ENCODE measurements at places on chromosomes 4 and X. TPM values are rescaled to one million over a fixed set of nuclear protein-coding genes. Genes with fewer than 3 reads are reported as not detected.

The IGSF1 gene
- not detected for total RNA-seq

The PNMA6A gene
- 0.48 TPM for total RNA-seq

The NDP gene
- total RNA-seq = 0.48 TPM

The PLCXD1 gene
- total RNA-seq = 10.4 TPM

The MCF2 gene
- under 0.01 TPM for total RNA-seq

The BTC gene
- total RNA-seq = 3.1 TPM

The ETDC gene
- total RNA-seq = not detected

The EMCN gene
- not detected for total RNA-seq

The MAGEA2 gene
- total RNA-seq = not detected

The SLIT2 gene
- total RNA-seq = 0.21 TPM

The CXorf65 gene
- not detected for total RNA-seq

The GAGE12E gene
- not detected for total RNA-seq

The UNC5C gene
- not detected for total RNA-seq
